Dermis blood vessel endothelial cell (primary cell): ENCODE measurements at places on chromosomes 1 and 21. TPM values are rescaled to one million over a fixed set of nuclear protein-coding genes. Genes with fewer than 3 reads are reported as not detected.
A peak's percentile ranks its signal among the peaks of the same experiment; 100 is the strongest.

- no peak for DNase-seq
Observed at GRCh38 chr1:47645151-47645550, 207.3 kb downstream of the FOXD2 start.

- DNase-seq = peak; percentile 43
Observed at GRCh38 chr1:247111700-247112478, 7.7 kb upstream of the ZNF669 start.

Gene HAO2
- not detected in 2 replicates for total RNA-seq

GRCh38 chr1:155006601-155007101 is 4.0 kb downstream of the ZBTB7B start:
- peak; percentile 34 for DNase-seq

Gene PAPPA2
- under 0.01 and 0.05 TPM in 2 replicates for total RNA-seq

Gene ACOT11
- 1.0 and 3.0 TPM in 2 replicates for total RNA-seq

DNA sequence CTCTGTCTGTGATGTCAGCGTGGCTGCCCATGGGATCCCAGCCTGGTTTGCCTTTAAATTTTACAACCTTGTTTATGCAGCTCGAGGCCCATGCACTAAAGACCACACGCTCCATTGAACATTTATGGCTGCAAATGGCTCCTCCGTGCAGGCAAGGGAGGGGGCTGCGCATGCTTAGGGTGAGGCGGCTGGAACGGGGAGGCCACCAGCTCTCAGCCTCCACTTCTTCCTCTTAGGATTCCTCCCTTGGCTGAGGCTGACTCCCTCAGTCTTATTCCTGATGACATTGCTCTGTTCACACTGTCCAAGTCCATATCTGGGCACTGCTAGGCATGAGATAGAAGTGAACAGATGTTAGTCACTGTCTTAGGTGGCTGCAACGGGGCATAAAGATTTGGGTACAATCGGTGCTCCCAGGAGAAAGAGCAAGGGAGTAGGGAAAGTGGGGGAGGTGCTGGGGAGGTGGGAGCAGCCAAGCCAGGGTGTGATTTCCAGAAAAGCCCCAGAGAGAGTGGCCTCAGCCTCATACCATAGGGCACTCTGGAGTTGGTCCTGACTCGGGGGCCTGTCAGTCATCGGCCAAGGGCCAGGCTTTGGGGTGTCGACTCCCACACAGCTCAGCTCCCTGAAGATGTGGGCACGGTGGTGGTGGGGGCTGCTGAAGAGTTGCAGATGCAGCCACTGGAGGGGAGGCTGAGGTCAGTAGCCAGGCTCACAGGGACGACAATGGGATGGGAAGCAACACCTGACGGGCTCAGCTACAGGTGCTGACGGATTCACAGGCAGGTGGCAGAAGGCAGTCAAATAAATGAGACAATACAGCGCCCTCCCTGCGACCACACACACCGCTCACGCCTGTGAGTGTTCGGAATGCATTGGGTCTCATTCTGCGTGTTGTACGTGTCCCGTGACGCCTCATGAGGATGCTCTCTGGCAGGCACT is 37.3 kb upstream of the ACTL8 start:
- DNase-seq = no peak

Gene ZNF648
- total RNA-seq = not detected in 2 replicates

DNA sequence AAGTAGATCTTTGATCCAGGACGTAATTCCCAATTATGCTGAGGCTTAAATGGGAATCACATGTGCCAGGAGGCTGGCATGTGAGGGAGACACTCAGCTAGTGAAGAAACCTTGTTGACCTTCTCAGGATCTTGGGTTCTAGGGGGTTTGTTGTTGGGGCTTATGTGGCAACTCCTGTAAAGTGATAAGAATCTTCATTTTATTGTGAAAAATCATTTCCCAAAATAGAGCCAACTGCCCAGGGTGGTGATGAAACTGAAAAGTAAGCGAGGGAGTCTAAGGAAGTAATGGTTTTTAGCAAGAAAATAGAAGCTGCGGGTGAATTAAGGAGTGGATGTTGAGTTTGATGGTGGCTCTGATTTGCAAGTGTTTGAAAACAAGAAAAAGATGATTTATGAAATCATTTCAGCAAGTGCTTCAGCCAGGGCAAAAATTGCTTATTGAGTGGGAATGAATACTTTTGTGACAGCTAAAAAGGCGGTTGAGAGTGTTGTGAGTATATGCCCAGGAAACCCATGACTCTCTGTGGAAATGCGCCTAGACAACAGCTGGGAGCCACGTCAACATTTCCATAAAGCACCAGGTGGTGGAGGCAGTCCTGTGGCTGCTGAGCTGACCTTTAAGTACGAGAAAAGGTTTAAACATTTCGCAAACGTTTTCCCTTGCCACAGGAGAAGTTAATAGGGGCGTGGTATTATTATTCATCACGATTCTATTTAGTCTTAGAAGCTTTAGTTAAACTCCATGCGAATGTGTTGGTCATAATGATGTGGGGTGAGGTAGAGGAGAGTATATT is 102.7 kb downstream of the HMGB4 start:
- no peak for DNase-seq

DNA sequence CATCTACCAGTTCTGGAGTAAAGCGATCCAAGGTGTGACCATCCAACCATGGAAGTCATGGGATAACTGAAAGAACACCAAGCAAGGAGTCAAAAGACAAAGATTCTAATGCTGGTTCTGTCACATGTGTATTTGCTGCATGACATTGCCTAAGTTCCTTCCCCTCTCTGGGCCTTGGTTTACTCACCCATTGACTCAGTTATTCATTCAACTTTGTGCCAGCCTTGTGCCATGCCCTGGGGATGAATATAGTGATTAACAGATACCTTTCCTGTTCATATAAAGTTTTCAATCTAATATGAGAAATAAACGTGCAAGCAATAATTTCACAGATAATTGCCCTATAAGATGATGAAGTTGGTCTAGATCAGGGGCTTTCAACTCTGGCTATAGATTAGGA is 33.0 kb upstream of the CAMK1G start:
- DNase-seq = no peak

Gene PIK3R3
- 15.8 and 21.0 TPM in 2 replicates for total RNA-seq

DNA sequence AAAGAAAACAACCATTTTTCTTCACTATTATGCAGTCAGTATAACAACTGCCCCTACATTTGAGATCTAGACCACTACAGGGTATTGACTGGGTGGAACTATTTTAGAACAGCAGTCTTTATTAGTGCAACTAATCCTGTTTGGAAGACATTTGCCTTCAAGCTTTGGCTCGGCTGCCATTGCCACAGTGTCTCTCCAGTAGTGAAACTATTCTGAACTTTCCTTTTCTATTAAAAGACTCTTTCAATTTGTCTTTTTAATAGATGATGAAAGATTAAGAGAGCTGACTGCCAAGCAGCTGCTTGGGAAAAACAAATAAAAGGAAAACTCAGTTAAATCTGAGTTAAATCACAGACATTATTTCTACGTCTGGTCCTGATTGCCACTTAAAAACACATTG is 49.3 kb downstream of the LPGAT1 start:
- DNase-seq = no peak

Gene RIPK4
- 0.09 and 0.51 TPM in 2 replicates for total RNA-seq

DNA sequence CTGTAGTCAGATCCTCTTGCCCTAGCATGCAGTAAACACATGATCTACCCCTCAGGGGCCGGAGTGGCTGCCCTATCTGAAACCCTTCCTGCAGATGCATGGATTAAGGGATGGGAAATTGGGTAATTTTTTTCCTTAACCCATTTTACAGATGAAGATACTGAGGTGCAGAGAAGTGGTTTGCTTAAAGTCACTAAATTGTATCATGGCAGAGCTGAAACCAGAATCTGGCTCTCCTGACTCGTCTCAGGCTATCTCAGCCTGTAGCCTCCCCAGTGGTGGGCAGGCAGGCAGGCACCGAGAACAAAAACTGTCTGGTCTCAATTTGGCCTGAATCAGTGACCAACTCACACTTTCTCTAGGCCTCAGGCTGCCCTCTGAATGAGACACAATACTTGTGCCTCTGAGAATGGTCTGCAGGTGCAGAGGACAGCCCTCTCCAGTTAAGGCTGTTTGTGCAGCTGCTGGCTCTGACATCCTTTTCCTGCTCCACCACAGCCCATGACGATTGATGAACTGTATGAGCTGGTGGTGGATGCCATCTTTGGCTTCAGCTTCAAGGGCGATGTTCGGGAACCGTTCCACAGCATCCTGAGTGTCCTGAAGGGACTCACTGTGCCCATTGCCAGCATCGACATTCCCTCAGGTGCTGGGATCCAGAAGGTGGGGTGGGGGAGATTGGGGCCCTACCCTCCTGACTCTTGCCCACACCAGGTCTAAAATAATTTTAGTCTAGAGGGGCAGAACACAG is 1.5 kb downstream of the NAXE start:
- DNase-seq = peak; percentile 77

GRCh38 chr1:234433563-234434285 is 45.3 kb downstream of the TARBP1 start:
- peak; percentile 73 for DNase-seq

Gene CDC42BPA
- total RNA-seq = 105 and 112 TPM in 2 replicates

DNA sequence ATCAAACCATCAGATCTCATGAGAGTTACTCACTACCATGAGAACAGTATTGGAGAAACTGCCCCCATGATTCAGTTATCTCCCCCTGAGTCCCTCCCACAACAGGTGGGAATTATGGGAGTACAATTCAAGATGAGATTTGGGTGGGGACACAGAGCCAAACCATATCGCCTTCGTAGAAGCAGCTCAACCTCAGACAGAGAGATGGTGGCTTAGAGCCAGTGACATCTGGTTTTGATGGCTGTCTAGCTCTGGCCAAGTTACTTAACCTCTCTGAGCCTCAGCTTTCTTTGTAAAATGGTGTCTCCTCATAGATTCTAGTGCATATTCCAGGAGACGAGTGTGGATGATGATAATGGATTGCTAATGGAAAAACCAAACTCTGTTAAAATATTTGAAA is 27.2 kb downstream of the MX1 start:
- no peak for DNase-seq

Gene SUSD4
- 0.05 and 0.17 TPM in 2 replicates for total RNA-seq

- no peak for DNase-seq
Observed at GRCh38 chr1:172497230-172497629, 35.7 kb upstream of the SUCO start.

DNA sequence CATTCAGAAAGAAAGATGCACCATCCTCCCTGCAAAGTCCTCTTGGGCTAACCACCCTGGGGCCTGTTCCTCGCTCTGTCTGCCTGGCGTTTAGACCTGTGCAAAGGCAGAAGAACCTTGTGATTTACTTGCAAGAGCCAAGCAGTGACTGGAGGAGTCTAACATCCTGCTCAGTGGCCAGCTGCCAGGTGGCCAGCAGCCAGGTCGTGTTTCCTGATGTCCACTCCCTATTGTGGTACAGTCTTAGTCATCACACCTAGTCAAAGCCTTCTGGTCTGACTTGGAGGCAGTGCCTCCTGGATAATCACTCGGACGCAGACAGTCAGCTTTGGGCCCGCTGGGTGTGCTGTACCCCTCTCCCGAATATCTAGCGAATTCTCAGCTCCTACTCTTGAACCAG is 118.1 kb downstream of the PGBD5 start:
- peak; percentile 96 for DNase-seq

Gene GJA8
- total RNA-seq = not detected in 2 replicates

GRCh38 chr1:95451904-95452303 is 217.9 kb downstream of the RWDD3 start:
- DNase-seq = no peak

DNA sequence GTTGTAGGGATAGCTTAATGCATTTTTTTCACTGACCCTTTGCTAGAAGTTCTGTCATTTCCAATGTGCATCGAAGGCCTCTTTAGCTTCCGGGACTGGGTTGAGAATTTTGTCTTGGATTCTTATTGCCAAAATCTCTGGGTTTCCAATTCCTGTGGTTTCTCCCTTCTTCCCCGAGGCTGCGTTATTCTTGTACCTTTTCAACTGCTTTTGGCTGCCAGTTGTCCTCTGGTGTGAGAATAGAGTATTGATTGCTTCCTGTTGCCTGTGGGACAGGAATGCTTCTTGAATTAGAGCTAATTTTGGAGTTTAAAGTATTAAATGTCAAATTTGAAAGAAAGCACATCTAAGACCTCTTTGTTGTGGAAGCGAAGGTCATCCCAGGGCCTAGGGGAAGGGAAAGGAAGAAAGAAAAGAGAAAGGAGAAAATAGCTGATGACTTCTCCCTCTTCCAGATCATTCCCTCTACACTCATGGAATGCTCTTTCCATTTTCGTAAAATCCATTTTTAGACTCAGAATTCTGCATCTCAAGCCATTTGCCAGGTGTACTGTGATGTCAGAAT is 21.1 kb downstream of the HUNK start:
- DNase-seq = no peak

Gene EDEM3
- 88.3 and 99.5 TPM in 2 replicates for total RNA-seq

- no peak for DNase-seq
Observed at GRCh38 chr1:184326278-184326677, 60.6 kb upstream of the C1orf21 start.

Gene TSPEAR
- 0.47 and 1.0 TPM in 2 replicates for total RNA-seq

Gene PLA2G2D
- not detected in 2 replicates for total RNA-seq

DNA sequence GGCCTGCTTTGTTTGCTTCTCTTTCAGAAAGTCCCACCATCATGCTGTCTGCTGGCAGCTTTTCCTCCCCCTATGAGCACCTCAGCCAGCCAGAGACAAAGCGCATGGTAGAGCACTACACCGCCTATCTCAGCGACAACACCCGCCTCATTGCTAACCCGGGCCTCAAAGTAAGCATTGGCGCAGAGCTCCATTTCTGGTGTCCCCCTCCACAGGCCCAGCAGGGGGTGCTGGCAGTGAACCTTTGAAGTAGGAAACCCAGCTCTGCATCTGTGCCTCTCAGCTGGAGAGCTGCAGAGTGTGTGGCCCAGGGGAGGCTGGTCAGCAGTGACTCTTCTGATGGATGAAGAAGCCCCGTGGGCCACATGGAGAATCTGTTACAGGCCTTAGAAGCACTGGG is 81.2 kb upstream of the RAVER2 start:
- peak; percentile 15 for DNase-seq

Gene CRNN
- total RNA-seq = not detected in 2 replicates

GRCh38 chr1:65177457-65177856 is 29.5 kb downstream of the AK4 start:
- no peak for DNase-seq

DNA sequence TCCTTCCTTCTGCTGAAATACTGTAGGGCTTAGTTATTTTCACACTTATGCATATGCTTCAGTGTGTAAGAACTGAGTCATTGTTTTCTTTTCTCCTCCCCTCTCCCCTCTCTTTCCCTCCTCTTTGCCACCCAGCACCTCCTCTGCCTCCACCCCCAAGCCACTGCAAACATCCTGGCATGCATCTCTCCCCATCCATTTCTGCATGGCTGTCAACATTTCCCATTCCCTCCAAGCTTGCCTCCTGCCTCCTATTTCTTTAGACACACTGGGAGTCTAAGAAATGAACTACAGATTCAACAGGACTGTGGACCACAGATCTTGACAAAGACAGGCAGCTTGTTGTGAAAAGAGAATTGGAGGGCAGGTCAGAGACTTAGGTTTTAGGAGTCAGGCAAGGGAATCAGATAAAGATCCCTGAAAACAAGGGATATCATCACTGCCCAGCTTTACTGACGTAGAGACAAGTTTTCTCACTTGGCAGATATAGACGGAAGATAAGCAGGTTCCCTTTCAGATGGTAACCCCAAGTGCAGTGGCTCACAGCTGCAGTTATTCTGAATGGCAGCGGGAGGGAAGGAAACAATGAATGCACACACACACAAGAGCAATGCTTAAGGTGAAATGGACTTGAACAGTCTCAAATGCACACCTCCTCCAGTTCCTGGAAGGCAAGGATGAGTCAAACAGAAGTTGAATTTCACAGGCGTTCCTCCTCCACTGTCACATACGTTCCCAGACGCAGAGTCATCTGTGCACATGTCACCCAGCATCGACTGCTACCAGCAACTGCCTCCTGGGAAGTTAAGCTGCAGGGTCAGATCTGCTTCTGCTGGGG is 56.1 kb downstream of the HIVEP3 start:
- DNase-seq = peak; percentile 42

Gene CBS
- total RNA-seq = 0.85 and 41.2 TPM in 2 replicates

GRCh38 chr1:239633432-239633831 is 247.1 kb downstream of the CHRM3 start:
- DNase-seq = no peak
